ENCODE measurements at places on chromosomes 1 and 21.

DNA sequence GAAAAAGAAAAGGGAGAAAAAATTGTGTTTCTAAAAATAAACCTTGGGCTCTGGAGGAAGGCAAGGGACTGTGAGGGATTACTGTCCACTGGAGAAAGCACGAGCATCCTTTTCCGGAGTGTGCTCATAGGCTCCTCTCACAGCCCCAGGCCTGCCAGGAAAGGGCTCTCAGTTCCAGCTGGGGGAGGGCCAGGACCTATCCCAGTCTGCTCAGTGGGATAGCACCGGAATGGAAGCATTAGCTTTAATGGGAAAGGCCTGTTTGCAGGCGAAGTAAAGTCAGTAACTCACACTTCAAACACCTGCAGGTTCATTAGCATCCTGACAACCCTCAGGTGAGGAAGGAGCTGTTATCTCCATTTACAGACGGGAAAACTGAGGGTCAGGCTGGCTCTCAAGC lies 113.9 kb upstream of the USP24 start:
- DNase-seq = no peak

DNA sequence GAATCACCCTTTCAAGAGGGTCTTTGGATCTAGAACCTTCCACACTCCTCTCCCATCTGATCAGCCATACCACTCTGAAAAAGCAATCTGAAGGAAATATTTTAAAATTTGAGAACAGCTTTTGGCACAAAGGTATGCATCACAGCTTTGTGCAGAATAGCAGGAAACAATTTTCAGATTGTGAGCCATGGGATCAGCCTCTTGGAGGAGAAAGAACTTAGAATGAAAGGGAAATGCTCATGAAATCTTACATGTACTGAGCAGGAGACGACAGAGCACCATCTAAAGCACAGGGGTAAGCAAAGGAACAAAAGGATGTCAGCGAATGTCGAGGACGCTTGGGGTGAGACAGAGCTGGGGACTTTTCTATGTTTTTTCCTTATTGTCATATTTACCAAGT lies 54.4 kb downstream of the EDN2 start:
- DNase-seq = no peak

DNA sequence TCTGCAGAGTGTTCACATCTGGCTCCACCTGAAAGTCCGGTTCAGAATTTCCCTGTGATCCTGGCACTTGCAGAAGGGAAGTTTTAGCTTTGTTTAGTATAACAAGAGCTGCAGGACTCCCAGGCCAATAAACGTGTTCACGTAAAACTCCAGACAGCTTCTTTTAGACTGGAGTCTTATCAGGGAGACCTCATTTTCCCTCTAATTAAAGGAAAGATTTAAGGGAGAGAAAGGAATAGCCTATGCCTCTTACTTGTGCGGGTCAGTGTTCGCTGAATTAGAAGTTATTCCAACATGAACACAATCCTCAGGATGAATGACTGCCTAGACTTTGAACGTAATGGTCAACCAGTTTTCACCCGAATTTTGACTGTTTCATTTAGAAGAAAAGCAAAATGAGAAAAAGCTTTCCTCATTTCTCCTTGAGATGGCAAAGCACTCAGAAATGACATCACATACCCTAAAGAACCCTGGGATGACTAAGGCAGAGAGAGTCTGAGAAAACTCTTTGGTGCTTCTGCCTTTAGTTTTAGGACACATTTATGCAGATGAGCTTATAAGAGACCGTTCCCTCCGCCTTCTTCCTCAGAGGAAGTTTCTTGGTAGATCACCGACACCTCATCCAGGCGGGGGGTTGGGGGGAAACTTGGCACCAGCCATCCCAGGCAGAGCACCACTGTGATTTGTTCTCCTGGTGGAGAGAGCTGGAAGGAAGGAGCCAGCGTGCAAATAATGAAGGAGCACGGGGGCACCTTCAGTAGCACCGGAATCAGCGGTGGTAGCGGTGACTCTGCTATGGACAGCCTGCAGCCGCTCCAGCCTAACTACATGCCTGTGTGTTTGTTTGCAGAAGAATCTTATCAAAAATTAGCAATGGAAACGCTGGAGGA lies 202.1 kb upstream of the SGIP1 start:
- DNase-seq = peak; percentile 31

- DNase-seq = no peak
Observed at GRCh38 chr1:47986761-47987200, 10.4 kb downstream of the TRABD2B start.

DNA sequence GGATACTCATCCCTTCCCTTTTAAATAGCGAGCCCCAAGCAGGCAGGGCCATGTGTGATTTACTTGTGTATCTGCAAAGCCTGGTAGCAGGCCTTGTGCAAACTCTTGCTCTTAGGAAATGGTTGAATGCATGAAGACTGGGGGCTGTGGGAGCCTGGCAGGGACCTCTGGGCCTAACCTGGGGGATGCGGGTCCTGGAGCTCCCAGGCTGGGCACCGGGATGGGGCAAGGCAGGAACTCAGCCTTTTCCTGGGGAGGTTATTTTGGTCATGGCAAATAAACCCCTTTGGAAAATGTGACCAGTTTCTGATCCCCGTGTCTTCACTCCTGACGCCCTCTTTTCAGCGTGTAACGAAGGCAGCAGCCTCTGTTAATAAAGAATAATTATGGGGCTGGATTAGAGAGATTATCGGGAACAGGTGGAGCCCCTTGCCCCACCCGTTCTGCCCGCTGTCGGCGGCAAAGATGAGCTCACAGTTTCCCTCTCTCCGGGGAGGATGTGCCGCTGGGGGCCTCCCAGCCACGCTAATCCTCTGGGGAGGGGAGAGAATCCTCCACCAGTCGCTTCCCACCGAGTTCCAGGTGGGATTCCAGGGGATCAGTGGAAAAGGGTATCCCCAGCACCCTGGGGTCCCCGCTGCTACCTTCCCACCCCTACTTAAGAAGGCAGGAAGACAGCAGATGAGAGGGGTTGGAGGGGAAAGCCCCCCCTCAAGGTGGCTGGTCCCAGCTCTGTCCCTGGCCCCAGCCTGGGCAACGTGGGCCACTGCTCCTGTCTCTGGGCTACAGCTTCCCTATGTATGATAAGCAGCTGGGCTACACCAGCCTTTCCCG lies 69.7 kb upstream of the WNT4 start:
- DNase-seq = no peak

GRCh38 chr1:47755101-47755990 lies 241.8 kb downstream of the TRABD2B start:
- DNase-seq = peak; percentile 19

DNA sequence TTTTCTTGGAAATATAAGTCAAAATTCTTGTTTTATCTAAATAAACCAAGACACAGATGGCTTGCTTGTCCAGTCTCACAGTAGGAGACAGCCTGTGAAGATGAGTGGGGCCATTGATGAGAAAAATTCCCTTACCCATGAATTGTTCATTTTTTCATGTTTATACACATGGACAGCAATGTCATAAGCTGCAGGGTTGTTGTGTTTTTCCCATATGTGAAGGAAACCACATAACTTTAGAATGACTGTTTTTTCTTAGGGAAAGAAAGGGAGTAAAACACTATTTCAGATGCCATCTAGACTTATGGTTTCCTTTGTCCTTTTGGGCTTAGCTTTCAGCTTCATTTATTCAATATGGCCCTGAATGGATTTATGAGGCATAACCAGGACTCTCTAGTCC lies 622.5 kb upstream of the NR5A2 start:
- no peak for DNase-seq

DNA sequence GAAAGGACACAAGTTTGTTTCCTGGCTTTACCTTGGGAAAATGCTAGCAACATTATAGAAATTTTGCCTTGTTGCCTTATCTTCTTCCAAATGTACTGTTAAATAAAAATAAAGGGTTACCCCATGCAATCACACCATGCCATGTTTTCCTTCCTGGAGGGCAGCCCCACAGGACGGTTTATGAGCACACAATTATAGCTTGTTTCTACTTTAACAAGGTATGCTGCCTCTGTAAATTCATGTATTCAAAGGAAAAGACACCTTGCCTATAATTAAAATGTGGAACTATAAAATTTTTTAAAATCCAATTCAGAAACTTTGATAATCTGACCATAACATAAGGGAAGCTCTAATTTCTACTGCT lies 63.4 kb downstream of the CAPN2 start:
- no peak for DNase-seq

- DNase-seq = no peak
Observed at GRCh38 chr1:91901231-91901630, 15.3 kb upstream of the TGFBR3 start.

GRCh38 chr1:203338335-203339036 lies 12.4 kb downstream of the FMOD start:
- peak; percentile 36 for DNase-seq

DNA sequence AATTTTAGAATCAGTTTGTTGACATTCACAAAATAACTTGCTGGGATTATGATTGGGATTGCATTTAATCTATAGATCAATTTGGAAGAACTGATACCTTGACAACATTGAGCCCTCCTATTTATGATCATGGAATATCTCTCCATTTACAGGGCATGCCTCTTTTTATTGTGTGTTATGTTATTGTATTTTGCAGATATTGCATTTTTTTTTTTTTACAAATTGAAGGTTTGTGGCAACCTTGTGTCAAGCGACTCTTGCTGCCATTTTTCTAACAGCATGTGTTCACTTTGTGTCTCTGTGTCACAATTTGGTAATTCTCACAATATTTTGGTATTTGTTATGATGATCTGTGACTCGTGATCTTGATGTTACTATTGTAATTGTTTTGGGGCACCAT lies 46.3 kb downstream of the EDARADD start:
- DNase-seq = no peak

DNA sequence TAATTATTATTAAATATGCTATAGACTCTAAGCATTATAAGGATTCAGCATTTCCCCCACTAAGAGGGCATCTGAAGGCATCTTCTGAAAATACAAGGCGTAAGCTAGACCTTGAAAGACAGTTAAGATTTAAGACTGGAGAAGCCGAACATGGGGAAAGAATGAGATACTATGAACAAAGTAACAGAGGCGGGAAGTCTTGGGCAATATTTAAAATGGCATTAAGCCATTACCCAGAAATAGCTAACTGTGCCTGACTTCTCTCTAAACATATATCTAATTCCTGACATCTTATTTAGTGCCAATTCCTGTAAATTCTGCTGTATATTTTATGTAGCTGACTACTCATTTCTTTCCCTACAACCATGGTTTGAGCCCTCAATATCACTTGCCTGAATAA lies 20.9 kb downstream of the DPH5 start:
- no peak for DNase-seq

DNA sequence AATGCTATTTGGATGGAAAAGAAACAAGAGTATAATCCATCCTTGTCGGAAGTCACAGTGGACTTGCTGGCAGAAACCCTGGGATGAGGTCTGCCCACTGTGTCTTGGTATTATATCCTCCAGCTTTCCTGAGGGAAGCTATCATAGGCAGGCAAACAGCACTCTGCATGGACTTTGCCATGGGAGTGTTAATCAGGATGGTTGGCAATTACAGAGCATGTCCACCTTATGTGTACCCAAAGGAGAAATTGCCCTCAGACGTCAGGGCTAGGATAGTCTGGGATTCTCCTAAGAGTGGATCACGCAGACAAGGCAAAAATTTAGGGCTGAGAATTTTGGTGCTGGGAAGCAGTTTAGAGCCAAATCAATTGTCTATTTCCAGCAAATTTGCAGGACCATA lies 184.9 kb upstream of the ESRRG start:
- DNase-seq = no peak
